Liver (tissue), 10 donors: ENCODE measurements at places on chromosomes 2 and 18. TPM values are rescaled to one million over a fixed set of nuclear protein-coding genes. Genes with fewer than 3 reads are reported as not detected.

GRCh38 chr2:140892911-140893637 is 1237.7 kb downstream of the LRP1B start:
- H3K27ac ChIP-seq = no peak overlapping the region
- no peaks in the 10 kb centered on the region for H3K27me3 ChIP-seq
- no peaks in the 10 kb centered on the region for H3K36me3 ChIP-seq

- no peaks in the 10 kb centered on the region for H3K27me3 ChIP-seq
- no peak overlapping the region for H3K27ac ChIP-seq
- H3K4me3 ChIP-seq = no peak overlapping the region
- H3K36me3 ChIP-seq = no peaks in the 10 kb centered on the region
- no peak for DNase-seq
- peaks cover 2% of the 10 kb centered on the region for H3K4me1 ChIP-seq
Measured at GRCh38 chr18:35410561-35410960, 33.4 kb upstream of the ZNF396 start.

DNA sequence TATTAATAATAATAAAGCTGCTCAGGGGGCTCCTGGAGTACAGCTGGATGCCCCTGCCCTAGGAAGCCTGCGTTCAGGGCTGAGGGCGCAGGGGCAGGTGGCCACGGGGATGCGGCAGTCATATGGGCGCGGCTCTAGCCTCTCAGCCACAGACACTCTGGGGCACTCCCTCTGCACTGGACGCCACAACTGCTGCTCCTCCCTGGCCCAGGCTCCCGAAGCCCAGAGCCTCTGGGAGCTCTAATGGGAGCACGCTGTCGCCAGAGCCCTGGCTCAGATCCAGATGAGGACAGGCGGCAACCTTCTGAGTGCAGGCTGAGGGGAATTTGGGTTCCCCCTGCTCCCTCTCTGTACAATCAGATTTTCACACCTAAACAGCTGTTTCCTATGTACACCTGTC is 93.6 kb downstream of the MTCL1 start:
- no peak overlapping the region for H3K4me3 ChIP-seq
- H3K27ac ChIP-seq = no peak overlapping the region
- no peaks in the 10 kb centered on the region for H3K4me1 ChIP-seq
- no peak for DNase-seq
- H3K27me3 ChIP-seq = no peaks in the 10 kb centered on the region

DNA sequence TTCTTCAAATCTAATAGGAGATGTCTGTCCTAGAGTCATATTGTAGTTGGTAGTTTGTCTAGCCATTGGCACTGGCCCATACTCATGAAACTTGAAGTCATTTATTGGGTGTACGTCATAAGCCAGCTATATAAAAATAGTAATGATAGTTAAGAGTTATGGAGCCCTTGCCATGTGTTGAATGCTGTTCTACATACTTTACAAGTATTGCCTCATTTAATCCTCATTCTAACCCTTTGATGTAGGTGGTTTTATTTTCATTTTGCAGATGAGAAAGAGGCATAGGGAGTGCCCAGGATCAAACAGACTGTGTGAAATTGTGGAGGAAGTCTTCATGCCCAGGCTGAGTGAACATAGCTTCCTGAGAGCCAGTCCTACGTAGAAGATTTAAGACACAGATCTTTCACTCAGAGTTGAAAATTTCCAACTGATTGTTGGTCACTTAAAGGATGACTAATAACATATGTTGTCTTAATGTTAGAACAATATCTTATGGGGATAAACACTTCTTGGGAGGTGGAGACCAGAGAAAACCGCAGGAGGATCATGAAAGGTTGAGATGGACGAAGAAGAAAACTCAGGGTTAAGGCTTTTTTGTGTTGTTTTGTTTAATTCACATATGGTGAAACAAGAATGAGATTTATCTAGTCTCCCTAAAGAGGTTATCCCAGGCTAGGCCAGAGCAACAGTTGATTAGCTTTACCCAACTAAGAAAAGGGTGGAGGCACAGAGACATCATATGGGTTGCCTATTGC is 156.0 kb downstream of the CERS6 start:
- H3K4me3 ChIP-seq = no peak overlapping the region
- no peaks in the 10 kb centered on the region for H3K27me3 ChIP-seq
- no peaks in the 10 kb centered on the region for H3K4me1 ChIP-seq
- H3K36me3 ChIP-seq = no peaks in the 10 kb centered on the region
- no peak for DNase-seq
- H3K27ac ChIP-seq = no peak overlapping the region

GRCh38 chr2:86806059-86806857 is 15.5 kb upstream of the CD8A start:
- H3K4me3 ChIP-seq = no peak overlapping the region
- no peaks in the 10 kb centered on the region for H3K36me3 ChIP-seq
- H3K4me1 ChIP-seq = peaks cover 24% of the 10 kb centered on the region
- no peak for DNase-seq

DNA sequence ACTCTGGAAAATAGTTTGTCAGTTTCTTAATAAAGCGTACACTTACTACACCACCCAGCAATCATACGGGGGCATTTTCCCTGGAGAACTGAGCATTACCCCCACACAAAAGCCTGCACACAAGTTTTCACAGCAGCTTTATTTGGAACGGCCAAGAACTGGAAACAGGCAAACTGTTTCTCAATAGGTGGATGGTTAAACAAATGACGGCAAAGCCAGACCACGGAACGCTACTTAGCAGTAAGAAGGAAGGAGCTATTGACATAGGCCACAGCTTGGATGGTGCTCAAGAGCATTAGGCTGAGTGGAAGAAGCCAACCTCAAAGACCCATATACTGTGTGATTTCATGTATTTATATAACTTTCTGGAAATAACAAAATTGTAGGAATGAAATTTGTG is 9.0 kb downstream of the MALL start:
- H3K27ac ChIP-seq = no peak overlapping the region
- DNase-seq = no peak
- no peaks in the 10 kb centered on the region for H3K27me3 ChIP-seq
- no peaks in the 10 kb centered on the region for H3K36me3 ChIP-seq
- H3K4me3 ChIP-seq = no peak overlapping the region

DNA sequence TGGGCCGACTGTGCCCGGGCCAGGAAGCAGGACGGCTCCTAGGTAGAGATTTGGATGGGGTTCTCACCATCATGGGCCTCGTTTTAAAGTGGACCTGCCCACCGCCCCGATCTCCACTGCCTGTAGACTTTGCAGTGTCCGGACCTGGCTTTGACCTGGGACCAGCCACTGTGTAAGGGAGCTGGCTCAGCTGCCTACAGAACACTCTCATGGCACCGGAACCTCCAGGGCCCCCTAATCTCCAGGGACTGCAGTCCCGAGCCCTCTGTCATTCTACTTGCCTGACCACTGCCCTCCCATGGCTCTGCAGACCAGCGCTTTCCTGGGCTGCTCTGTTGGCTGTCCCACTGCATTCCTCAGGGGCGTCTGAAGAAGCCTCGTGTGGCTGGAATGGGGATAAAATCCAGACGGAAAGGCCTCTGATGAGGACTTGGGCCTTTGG is 120.8 kb downstream of the GLI2 start:
- H3K4me1 ChIP-seq = no peaks in the 10 kb centered on the region
- H3K27ac ChIP-seq = no peak overlapping the region
- H3K4me3 ChIP-seq = no peak overlapping the region
- H3K36me3 ChIP-seq = no peaks in the 10 kb centered on the region

- H3K27ac ChIP-seq = no peak overlapping the region
- H3K4me3 ChIP-seq = no peak overlapping the region
- DNase-seq = no peak
- no peaks in the 10 kb centered on the region for H3K27me3 ChIP-seq
- no peaks in the 10 kb centered on the region for H3K36me3 ChIP-seq
Measured at GRCh38 chr2:101779656-101780055, 82.1 kb downstream of the MAP4K4 start.

Gene ADAM17
- total RNA-seq = 14.1 TPM

Gene MTX2
- 11.8 TPM for total RNA-seq

Gene GALNT13
- total RNA-seq = not detected

Gene IL36RN
- not detected for total RNA-seq

Gene SH3BP4
- total RNA-seq = 18.4 TPM

Gene MYO7B
- 1.1 TPM for total RNA-seq

Gene CFAP210
- 0.33 TPM for total RNA-seq

Gene ZSWIM2
- total RNA-seq = not detected

Gene VIT
- total RNA-seq = 0.09 TPM

Gene C2orf80
- not detected for total RNA-seq
